ENCODE measurements at places on chromosomes 2 and 18.

GRCh38 chr2:224264259-224264658 lies 137.6 kb downstream of the FAM124B start:
- DNase-seq = no peak

GRCh38 chr2:19949071-19949470 lies 40.8 kb downstream of the WDR35 start:
- DNase-seq = peak; percentile 39

DNA sequence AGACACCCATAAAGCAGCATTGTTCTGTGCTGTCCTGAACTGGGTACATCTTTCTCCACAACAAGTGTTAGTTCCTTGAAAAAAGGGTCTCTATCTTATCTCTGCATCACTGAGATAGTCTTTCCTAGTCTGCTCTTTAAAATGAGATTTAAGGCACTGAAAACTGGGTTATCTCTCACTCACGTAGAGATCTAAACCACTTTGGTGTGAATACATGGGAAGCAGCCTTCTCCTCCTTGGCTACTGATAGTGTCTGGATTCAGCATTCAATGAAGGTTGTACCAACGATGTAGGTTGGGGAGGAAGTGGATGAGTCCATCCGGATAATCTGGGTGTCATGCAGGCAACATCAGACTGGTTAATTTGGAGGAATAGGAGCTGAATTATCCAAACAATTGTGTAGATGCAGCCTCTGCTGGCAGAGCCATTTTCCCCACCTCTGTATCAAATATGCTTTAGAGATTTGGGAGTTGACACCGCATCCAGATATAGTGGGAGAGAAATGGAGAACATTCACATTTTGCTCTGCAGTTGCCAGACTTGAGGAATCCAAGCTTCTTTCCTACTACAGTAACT lies 15.9 kb upstream of the SIX3 start:
- no peak for DNase-seq

DNA sequence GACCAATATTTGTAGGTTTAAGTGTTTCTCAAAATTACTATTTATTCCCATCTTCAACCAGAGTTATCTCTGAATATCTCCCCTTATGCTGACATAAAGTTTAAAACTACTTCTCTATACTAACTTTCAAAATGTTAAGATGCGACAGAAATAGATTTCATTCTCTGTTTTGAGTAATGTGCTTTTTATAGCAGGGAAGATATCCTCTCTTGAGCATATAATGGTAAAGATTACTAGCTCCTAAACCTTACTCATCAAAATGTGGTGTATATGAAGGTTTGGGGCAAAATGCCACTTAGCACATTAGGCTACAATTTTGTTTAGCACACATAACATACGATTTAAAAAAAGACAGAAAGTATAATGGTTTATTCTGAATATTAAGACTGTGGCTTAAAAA lies 54.4 kb downstream of the CWC22 start:
- no peak for DNase-seq

DNA sequence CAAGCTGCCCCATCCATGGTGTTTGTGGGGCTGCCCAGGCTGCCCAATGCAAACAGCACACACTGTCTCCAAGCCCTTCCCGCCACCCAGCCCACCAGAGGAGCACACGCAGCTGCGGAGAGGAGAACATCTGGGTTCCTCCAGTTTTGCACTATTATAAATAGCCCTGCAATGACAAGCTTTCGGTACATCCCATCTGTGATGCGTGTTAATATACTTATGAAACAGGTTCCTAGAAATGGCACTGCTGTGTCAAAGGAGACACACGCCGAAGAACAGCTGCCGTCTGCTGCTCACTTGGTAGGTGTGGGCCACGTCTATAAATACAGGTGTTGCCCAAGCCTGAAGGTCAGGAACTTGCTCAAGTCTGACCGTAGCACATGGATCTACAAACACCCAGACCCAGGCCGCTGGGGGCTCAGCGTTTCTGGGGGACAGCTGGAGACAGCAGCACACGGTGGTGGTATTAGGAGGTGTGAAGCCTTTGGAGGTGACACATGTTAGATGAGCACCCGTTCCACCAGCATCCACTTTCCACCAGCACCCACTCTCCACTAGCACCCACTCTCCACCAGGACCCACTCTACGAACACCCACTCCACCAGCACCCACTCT lies 34.3 kb downstream of the PXDN start:
- DNase-seq = no peak

- peak; percentile 36 for DNase-seq
These were observed 4.2 kb downstream of the PXDN start for GRCh38 chr2:1739961-1740715.

- DNase-seq = no peak
These were observed 372.7 kb upstream of the SOX11 start for GRCh38 chr2:5319493-5319892.

GRCh38 chr2:25125976-25126375 lies 42.4 kb downstream of the POMC start:
- no peak for DNase-seq

GRCh38 chr2:42933824-42934254 lies 141.5 kb upstream of the HAAO start:
- no peak for DNase-seq

- peak; percentile 60 for DNase-seq
These were observed 194.5 kb upstream of the LRRTM1 start for GRCh38 chr2:80499095-80499494.

GRCh38 chr2:186493564-186494085 lies 7.6 kb downstream of the ZC3H15 start:
- DNase-seq = no peak

DNA sequence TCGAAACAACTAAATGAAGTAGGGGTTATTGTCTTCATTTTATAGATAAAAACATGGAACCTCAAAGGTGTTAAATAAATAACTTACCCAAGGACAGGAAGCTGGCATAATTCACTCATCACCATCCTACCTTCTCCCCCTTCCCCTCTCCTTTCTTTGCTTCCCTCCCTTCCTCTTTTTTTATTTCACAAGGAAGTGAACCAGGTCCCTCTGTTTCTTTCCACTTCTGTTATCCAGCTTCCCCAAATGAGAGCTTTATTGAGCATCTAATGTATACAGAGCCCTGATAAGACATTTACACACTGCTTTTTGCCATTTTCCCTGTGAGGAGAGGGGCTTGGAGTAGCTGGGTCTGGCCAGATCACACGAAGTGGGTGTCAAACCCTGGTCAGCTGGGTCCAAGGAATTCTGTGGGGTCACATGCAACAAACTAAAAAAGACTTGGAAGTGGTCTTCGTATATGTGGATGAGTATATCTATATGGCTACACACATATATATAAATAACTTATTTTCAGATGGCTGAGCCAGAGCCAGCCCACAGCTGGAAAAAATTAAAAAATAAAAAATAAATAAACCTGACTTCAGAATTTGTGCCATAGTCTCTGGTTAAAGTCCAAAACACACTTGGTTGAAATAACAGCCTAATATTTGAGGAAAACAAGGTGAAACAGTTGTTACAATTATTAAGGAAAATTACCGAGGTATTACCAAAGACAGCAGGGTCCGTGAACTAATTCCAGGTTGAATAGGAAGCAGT lies 49.3 kb upstream of the FOSL2 start:
- no peak for DNase-seq

DNA sequence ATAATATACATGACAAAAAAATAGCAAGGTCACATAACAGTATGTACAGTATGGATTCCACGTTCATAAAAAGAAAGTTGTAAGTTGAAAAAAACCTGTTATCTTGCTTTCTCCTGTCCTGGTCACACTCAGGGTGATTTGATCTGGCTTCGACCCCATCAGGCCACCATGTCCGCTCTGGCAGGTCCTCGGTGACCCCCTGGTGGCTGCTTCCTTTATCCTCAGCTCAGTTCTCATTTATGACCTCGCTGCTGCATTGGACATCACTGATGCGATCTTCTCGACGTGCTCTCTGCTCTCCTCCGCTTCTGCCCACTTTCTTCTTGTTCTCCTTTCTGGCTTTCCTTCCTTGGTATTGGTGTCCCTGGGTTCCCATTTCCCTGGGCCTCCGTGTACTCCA lies 29.7 kb downstream of the DGKD start:
- no peak for DNase-seq

DNA sequence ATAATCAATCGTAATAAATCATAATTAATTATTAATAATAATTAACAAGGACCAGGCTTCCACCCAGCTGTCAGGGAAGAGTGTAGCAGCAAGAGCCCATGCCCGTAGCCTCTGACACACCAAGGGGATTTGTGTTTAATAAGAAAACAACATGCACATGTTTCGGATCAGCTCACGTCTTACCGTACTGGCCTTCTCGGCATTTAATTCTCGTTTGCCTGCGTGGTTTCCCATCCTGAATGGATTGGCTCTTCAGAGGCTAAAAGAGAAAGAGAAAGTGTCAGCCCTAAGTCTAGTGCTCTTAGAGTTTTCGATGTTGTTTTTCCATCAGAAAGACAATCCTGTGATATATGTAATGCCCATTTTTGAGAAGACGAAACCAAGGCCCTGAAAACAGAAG lies 27.6 kb downstream of the MBP start:
- DNase-seq = peak; percentile 57

DNA sequence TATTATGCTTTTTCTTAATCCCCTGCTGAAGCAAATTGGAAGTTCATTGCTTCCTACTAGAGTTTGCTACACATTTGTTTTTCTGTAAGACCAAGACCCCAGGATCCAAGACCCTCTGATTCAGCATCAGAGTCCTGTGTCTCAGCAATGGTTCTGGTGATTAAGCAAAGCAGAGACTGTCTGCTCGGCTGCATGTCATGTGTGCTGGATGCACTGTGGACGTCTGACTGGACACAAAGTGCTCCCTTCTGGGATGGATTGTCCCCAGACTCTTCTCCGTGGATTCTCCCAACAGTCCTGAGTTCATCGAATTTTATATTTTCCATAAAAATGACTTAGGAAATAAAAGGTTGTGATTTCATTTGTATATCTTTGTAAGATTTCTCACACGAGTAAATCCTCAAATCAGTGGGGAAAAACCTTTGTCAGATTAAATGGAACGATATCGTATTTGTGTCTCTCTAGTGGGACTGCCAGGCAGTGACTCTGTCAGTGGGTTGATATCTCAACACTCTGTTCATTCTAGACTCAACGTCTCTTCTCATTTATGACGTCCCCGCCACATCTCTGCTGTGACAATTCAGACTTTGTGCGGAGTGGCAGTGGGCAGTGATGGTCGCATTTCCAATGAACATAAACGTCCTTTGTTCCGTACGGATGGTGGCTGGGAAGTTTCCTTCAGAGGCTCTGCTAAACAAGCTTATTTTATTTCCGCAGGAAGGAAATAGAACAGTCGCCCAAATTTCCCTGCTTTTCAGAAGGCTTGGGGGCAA lies 58.6 kb downstream of the NCAPH start:
- DNase-seq = no peak

Data from amniotic epithelial cell (primary cell).